ENCODE measurements at places on chromosomes 2 and 18.

DNA sequence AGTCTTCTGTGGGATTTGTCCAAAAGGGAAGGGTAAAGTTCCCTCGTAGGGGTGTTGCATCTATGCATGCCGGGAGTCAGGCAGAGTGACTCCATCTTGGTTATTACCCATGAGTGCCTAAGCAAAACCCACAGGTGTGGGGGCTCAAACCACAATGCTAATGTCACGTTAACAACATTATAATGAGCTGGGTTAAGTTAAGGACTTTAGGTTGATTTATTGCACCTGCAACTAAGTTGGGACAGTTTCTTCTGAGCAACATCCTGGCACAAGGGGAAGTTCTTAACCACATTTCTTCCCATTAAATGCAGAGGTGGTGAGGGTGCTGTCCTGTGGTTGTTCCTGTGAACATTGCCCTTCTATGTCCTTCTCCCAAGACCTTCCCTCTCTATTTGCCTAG, 1596.8 kb upstream of the SLC39A10 start:
- DNase-seq, result no peak

DNA sequence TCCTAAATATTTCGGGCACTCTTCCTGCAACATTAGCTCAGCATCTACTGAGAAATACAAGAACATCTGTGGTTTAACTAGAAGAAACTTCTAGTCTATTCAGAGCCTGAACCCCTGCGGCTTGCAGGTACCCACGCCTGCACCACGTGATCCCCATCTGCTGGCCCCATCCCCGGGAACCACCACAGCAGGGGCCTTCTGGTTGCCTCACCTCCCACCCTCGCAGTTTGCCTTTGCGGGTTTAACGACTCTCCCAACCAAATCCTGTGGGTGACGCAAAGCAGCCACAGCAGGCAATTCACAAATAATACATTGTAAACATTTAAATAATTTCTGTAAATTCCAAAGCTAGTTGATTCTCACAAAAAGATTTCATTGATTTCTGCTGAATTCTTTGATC, 90.2 kb upstream of the TMEM18 start:
- no peak for DNase-seq

DNA sequence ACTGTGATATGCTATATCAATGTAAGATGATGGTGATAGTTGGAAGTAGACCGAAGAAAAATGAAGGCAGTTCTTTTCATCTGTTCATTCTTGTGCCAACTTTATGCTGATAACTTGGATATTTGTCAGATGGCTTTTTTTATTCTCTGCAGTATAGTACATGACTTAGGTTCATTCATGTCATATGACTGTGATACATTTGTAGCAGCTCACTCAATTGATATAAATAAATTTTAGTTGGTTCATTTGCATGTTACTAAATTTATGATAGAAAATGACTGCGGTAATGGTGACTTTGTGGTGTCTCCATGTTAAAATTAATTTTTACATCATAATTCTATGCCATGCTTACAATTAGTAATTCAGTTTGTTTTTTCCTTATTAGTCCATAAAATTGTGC, 7.1 kb downstream of the UBXN2A start:
- no peak for DNase-seq

DNA sequence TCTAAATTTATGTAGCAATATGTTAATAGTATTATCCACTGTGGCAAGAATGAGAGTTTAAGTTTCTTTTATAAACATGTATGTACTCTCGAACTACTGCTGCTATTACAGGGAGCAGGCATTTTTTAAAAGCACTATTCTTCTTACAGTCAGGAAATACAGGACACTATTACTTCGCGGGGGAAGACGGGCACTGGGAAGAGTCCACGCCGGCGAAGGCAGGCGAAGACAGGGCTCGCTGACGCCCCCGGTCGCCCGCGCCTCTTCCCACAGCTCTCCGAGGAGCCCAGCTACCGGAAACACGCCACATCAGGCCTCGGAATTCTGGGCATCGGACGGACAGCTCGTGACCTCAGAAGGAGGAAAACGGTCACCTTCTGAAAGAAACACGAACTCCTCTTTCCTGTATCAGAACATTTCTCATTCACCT, 90.2 kb downstream of the FAM161A start:
- DNase-seq, result peak; percentile 88

- DNase-seq, result no peak
Measured at GRCh38 chr2:149132901-149133300, 94.4 kb downstream of the LYPD6B start.

GRCh38 chr18:7585276-7585670, 18.2 kb downstream of the PTPRM start:
- peak; percentile 31 for DNase-seq

DNA sequence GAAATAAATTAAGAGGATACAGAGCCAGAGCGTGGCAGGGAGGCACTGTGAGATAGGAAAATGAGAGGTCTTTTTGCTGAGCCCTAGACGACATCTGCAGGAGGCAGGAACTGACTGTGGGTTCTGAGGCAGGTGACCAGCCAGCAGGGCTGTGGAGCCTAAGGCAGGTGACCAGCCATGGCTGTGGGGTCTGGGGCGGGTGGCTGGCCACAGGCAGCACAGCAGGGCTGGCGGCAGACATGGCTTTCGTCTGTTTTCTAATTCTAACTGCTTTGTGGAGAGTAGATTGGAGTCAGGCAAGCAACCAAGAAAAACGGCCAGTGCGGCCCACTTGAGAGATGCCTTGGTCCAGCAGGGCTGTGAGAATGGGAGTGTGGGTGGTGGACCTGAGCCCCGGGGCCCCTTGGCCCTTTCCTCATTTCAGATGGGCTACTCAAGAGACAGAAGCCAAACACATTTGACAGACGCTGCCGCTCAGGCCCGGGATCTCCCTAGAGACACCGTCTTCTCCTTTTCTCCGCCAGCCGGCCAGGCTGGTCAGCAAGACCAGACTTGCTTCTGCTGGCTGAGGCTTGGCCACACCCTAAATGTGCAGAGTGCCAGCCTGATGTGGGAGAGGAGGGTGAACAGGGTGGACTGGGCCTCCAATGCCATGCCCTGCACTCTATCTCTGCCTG, 19.7 kb upstream of the GNAL start:
- DNase-seq, result no peak

DNA sequence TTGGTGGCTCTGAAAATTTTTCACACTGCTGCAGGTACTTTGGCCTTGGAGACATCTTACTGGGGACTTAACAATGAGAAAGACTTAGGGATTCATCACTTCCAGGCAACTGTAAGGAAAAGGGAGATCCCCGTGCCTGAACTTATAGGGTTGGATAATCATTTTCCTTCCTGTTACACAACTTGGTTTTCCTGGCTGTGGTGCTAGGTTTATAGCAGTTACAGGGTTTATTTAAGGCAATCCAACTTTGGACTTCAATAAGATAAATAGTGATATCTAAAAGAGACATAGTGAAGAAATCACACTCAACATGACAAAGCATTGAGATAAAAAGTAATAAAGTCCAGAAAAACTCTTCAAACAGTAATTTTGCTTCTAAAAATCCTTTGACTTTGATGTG, 70.2 kb upstream of the RAPH1 start:
- no peak for DNase-seq

DNA sequence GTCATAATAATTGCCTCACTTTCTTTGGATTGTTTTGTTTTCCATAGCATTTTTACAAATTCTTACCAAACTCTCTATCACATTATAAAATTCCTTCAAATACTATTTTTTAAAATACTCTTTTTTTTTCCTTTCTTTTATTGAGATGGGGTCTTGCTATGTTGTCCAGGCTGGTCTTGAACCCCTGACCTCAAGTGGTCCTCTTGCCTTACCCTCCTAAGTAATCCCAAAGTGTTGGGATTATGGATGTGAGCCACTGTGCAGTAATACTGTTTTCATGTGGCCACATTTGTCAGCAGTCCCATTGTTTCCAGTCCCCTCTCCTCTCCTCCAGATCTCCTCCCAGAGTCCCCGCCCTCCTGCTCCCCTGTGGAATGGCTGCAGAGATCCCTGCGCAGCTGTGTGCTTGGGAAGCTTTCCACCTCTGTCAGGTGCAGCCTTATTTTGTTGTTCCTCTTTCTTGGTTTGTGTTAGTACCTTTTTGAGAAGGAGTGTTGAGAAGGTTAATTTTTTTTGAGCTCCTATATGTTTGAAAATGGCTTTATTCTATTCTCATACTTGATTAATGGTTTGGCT, 227.3 kb downstream of the LOXHD1 start:
- no peak for DNase-seq

- no peak for DNase-seq
Measured at GRCh38 chr2:64062840-64063239, 43.6 kb upstream of the VPS54 start.

DNA sequence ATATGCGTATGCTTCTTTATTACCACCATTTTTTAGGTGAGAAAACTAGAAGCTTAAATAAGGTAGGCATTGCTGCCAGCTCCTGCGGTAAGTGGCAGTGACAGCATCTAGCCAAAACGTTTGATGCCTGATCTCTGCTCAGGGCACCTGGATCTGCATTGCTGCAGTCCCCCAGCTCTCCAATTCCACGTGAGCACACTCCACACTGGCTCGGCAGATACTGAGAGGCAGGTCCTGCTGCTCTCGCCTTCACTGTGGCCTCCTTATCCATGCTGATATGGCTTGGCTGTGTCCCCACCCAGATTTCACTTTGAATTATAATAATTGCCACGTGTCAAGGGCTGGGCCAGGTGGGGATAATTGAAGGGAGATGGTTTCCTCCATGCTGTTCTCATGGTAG, 160.9 kb downstream of the CTIF start:
- no peak for DNase-seq

DNA sequence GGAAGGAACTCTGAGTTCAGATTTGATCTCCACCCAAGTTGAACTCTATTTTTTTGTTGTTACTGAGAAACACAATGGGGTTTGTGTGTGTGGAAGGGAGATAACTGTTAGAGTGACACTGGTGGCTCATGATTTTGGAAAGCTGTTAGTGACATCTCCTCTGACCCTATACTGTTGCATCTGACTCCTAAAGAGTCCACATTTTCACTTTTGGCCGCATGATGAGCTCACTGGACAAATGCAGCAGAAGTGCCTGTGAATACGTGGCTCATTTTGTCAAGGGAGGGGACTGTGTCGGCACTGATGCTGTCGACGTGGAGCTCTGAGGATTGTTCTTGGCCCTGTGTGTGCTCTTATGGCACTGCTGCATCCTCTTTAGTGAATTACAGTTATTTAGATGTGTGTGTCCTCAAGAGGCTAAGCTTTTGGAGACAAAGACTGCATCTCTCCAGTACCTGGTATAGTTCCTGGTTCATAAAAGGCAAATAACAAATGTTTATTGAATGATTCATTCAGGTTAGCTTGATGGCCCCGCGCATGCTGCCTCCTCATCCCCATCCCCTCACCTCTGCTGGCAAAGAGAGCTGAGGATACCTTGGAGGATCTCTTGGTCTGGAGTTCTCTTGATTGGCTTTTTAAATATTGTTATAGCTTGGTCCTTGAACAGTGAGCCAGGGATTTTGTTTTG, 135.4 kb downstream of the PHLPP1 start:
- no peak for DNase-seq

DNA sequence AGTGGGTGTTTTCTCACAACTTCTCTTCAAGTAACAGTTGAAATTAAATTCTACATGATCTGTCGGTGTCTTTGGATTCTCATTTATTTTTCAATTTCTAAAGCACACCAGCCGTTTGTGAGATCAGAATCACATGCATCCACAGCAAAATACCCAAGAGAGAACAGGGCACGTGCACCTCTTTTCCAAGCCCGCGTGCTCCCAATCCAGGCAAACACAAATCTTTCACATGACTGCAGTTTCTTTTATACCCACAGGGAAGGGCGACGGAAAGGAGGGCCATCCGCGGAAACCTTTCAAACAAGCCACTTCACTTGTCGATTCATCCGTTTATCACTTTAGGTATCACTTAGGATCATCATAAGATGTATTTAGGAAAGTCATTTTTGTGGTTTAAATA, 13.0 kb upstream of the DAPL1 start:
- no peak for DNase-seq

DNA sequence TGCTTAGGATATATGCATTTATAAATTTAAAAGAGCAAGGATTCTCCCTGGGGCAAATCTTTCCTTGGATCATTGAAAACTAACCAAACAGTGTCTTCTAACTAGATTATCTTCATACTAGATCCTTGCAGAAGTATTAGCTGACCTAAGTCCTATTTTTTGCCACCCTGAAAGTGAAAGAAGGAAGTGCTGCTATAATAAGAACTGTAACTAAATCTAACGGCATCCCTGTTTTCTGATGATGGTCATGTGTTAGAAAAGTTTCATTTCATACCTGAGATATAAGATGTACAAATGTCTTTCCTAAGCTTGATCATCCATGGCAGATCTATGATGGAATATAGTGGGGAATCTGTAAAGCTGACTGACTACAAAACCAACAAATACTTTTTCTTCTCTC, 102.7 kb downstream of the MAP2 start:
- DNase-seq, result no peak

DNA sequence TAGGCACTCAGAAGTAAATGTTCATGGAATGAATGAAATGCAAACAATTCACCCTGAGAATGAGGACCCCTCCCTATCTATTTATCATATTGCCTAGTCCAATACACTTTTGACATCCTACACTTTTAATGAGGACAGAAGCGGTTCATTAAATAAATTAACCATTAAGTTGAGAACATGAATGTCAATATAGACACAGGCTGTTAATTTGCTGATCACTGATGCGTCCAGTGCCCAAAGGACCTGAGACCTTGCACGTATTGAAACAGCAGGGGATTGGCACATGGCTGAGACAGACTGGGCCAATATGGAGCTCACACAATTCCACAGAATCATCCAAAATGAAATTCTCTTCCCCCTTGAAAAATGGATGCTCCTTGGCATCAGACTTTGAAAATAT, 430.0 kb downstream of the SLC4A3 start:
- DNase-seq, result no peak

DNA sequence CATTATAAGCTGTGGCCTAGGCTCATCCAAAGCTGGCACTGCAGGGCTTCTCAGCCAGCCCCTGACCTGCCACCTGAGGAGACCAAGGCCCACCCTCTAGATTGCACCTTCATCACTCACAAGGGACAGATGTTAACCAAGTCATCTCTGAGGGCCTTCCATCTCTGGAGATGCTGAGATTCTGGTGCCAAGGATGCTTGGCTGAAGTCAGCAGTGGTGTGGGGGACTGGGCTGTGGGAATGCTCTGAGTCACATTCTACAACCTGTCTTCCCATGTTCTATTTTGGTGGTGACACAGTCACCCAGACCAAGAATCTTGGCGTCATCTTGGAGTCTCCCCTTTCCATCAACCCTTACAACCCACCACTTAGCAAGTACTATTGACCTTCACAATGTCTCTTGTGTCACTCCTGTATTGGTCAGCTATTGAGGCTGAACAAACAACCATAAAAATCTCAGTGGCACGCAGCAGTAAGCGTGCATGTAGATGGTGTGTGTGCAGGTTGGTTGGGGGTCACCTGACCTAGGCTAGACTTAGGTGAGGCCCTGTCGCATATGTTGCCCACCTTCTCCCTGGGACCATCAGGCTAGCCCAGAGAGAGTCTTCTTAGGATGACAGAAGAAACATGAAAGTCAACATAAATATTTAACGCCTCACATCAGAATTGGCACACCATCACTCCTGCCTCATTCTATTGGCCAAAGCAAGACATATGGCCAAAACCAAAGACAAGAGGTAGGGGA, 135.0 kb downstream of the SMAD7 start:
- peak; percentile 68 for DNase-seq

GRCh38 chr2:48207851-48208250, 301.6 kb upstream of the FBXO11 start:
- DNase-seq, result no peak

GRCh38 chr18:42052122-42052708, 97.2 kb downstream of the PIK3C3 start:
- peak; percentile 13 for DNase-seq
